NCI-H187 treated with DMSO at 0.1 percent for 48 hours (cell line): ENCODE measurements at places on chromosomes 3 and 15.

GRCh38 chr3:70980646-70981170, 602.8 kb downstream of the FOXP1 start:
- no peak for DNase-seq

- DNase-seq: no peak
Measured at GRCh38 chr15:85737061-85737460, 57.7 kb downstream of the KLHL25 start.

GRCh38 chr3:65596571-65597225, 442.0 kb downstream of the MAGI1 start:
- DNase-seq: no peak

DNA sequence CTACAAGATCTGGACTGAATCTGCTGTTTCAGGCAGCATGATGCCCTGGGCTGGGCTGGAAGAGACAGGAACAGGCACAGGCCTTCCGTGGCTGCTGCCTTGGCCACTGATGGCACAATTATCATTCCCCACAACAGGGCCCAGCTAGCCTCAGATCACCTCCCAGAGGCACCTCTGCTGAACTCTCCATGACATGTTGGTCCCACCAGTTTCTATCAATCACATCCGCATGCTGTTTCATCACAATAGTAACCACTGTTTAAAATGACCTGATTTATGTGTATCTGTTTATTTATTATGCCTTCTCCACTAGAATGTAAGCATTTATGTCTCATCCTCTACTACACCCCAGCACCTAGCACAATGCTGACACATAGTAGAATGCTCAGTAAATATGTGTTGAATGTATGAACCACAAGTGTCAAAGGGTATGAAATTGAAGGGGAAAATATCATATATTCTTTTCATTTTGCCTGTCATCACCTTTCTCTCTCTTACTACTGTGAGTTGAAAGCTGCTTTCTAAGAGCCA, 32.7 kb upstream of the ZBTB38 start:
- DNase-seq: no peak

DNA sequence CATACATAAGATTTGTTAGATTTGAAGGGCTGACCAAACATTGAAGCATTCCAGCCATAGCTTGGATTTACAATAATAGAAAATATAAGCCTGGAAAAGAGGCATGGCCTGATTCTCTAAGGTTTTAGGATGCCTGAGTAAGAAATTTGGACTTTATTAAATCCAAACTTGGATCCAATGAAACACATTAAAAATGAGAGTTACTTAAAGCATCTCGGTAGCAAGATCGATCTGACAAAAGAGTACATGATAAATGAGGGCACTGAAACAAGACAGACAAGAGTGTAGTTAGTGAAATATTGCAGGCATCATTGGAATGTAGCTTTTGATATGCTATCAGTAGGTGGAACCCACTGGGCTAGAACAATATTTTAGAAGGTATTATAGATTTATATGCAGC, 855.7 kb upstream of the DPPA4 start:
- no peak for DNase-seq

DNA sequence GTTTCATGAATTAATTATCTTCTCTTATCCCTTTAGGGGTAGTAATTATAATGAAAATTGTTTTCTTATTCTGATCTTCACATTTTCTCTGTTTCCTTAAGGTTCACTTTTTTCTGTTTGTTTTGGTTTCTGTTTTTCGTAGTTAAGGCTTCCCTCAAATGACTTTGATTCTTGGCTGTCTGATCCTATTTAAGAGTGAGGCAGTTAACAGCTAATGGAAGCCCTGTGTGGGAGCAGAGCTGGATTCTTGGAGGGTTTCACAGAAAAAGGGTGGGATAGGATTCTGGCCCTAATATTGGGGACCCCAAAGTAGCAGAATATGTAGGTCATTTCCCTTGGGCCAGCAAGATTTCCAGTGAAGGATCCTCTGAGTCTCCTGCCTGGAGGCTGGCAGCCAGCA, 6.8 kb upstream of the AMOTL2 start:
- DNase-seq: no peak

DNA sequence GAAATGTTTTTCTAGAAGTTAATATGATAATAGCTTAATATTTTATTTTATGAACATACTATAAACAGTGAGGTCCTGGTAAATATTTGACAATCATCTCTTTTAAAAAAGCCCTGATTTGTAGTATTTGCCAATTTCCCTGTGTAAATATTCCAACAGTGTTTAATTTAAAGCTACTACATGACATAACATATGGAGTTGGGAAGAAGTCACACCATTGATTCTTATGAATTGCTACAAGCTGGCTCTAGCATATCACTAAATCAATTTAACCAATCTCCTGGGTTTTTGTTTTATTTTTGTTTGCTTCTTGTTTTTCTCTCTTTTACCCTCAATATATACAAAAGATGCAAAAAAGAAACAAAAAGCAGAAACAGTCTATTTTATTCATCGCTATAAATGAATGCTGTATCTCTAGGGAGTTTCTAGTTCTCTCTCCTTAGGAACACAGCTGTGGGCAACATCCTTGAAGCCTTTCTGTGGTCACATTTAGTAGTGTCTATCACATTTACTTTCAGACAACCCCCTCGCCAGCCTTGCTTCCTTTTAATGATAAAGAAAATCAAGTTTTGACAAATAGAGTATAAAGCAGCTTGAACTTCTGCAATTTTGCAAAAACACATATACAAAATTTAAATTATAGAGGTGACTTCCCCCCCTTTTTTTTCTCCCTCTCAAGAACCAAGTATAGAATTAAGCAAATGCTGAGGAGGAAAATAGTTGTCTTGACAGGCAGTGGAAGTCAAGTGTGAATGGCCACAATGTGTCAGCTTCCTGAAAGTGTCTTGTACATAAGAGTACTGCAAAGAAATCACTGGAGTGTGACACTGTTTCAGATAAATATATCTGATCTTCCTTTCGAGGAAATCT, 21.4 kb downstream of the CCR1 start:
- no peak for DNase-seq

- no peak for DNase-seq
Measured at GRCh38 chr15:55106155-55106554, 90.6 kb downstream of the RSL24D1 start.

GRCh38 chr15:88014454-88015160, 241.9 kb downstream of the NTRK3 start:
- DNase-seq: no peak

GRCh38 chr3:58352626-58353025, 19.9 kb downstream of the PXK start:
- DNase-seq: no peak

GRCh38 chr15:23472678-23473077, 25.6 kb upstream of the GOLGA6L2 start:
- DNase-seq: no peak

DNA sequence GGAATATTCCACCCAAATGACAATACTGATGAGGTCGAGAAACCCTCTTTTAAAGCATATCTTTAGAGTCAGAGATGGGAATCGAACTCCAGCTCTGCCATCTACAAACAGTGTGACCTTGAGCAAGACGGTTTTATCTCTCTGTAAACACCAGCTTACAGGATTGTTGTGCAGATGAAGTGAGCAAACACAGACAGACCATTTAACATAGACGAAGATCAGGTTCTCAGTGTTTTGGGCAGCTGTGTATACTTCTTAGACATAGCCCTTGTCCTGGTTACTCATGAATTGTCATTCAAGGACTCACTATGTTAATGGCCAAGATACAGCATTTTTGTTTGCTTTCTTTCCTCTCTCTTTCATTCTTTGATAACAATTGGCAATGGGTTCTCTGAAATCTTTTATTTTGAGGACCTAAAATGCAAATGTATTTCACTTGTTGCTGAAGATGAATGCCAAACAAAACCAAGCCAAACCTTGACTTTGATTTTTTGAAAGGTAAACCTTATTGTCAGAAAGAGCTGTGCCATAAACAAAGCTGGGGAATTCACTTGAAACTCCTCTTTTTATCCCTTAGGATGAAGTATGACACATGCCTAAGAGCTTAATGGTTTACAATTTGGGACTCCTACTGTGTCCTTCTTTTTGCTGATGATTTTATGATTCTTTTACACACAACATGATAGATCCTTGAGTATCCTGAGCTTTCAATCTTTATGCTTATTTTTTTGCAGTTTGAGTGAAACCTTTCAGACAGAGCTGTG, 250.0 kb upstream of the PDZRN3 start:
- peak; percentile 73 for DNase-seq

DNA sequence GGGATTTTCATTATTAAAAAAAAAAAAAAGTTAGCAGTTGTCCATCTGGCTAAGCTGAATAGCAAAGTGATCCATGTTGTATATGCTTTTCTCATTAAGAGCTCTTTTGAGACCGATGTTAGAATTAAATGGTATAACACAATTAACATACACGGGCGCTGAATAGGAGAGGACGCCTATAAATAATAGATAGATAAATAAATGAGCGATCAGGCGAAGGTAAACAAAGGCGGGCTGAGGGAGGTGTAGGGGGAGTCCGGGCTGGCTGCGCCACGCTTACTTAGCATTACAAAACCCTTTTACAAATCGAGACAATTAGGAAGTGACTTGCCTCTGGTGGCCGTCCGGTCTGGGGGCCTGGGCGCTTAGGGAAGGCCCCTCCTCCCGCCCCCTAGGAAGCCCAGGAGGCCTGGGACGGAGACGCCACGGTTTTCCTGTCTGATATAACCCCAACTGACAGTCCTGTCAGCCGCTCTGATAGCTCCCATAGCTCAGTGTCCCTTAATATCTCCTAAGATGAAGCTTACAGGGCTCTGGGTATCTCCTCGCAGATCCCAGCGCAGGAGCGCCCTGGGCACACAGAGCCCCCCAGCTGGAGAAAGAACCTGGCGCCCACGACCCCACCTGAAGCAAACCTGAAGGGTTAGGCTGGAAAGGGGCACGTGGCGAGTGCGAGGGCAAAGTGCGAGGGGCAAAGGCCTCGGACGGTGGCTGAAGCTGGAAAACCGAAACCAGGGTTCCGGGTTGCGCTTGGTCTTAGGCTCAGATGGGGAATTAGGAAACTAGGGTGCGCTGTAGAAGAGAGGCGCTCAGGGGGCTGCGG, 3.6 kb downstream of the SOX14 start:
- no peak for DNase-seq

DNA sequence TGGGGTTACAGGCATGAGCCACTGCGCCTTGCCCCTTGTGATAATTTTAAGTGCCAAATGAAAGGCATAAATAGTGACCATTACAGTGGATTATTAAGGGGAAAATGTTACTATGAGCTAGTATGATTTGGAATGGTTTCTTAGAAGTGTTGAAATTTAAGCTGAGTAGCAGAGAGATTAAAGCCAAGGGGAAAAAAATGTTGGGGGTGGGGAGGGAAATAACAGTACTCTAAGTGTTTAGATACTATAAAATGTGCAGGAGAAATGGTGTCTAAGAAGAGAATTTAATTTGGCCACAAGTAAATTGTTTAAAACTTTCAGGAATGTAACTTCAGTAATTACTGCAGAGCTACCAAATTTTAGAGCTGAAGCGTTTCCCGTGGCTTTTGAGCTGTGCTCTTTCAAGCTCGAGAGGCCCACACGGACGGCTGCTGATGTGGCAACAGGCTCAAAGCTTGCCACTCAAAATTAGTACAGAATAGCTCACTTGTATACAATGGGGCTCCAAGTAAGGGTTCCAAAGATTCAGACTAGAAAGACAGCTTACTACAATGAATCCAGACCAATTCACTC, 23.9 kb upstream of the SLC12A8 start:
- DNase-seq: no peak

DNA sequence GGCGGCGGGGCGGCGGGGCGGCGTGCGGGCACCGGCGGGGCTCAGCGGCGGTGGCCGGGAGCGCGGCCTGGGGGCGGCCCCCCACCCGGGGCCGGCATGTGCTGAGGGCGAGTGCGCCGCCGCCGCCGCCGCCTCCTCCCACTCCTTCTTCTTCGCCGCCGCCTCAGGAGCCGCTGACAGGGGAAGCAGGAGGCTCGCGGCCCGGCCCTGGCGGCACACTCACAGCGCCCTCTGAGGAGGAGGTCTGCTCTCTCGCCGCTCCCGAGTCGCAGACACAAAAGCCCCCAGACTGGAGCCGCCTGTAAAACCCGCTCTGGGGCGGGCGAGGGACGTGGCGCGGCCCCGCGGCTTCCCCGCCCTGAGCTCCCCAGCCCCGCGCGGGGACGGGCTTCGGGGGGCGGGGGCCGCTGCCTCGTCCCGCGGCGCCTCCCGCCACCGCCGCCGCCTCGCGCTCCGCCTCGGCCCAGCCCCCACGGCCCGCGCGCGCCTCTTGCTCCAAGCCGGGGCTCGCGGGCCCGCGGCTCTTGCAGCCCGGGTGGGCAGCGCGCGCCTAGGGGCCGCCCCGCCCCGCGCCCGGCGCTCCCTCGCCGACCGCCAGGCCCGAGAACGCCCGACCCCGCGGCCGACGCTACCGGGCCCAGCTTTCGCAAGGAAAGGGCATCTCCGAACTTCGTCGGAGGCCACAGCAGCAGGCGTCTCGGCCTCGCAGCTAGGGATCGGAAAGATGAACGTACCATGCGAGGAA, at the start of gene PYGO1:
Gene PYGO1 (minus strand): TSS at position 276 of the 745 bp plus-strand sequence. CDS start 462 bp downstream, outside the sequence.
- DNase-seq: no peak

- no peak for DNase-seq
Measured at GRCh38 chr3:193890016-193890897, 245.7 kb upstream of the HES1 start.

- no peak for DNase-seq
Measured at GRCh38 chr15:40091861-40092255, 16.8 kb downstream of the BMF start.

DNA sequence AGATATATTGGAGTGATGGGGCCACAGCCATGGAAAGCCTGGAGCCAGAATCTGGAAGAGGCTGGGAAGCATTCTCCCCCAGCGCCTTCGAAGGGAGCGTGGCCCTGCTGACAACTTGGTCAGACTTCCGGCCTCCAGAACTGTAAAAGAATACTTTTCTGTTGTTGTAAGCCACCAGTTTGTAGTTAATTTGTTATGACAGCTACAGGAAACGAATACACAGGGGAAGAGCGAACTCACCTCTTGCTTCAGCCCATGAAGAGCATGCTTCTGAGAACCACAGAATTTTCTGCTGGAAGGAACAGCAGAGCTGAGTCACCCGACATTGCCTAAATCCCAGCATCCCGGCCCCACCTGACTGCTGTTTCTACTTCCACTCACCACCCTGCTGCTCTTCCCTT, 501.7 kb downstream of the SHQ1 start:
- DNase-seq: no peak

DNA sequence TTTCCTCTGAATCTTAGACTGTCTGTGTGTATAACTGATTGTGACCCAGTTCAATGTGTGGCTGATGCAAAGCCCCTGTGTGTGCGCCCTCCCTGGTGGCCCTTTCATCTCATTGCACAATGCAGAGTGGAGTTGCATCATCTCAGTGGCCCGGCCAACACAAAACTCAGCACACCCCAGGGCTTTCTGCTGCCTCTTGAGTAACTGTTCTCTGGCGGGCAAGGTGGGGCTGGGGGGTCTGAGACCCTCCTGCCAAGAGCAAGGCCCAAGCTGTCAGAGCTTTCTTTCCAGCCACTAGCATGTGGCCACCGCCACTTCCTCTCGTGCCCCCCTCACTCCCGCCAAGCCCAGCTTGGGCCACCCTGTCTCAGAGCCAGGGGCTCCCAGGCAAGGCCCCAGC, 80.7 kb upstream of the ALDH1L1 start:
- no peak for DNase-seq
